A172 (cell line): ENCODE measurements at places on chromosomes 16 and 17. TPM values are rescaled to one million over a fixed set of nuclear protein-coding genes. Genes with fewer than 3 reads are reported as not detected.

MYL11 gene
- not detected in 2 replicates for total RNA-seq

SPATA22 gene
- total RNA-seq, result not detected in 2 replicates

GRCh38 chr17:28363776-28364650 is 986 bp downstream of the SEBOX start:
- no peak for DNase-seq

SLC5A11 gene
- 0.05 TPM in 1 of 2 replicates, not detected in the other for total RNA-seq

- no peak for DNase-seq
Observed at GRCh38 chr17:33192951-33193911, 99.9 kb downstream of the ASIC2 start.

CCDC200 gene
- total RNA-seq, result not detected in 2 replicates

DNA sequence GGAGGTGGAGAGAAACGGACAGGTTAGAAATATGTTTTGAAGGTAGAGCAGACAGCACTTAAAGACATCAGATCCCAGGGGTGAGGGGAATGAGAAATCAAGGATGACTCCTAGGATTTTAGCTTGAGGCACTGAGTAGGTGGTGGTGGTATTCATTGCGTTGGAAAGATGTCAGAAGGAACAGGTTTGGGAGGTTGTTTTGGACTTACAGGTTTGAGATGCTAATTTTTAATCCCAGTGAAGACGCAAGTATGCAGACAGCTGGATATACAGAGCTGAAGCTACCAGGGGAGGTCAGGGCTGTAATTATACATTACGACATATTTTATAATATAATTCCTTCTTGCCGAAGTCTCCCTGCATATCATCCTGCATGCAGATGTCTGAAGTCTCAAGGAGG is 433.3 kb downstream of the XYLT1 start:
- no peak for DNase-seq
